ENCODE measurements at places on chromosomes 16 and 17. TPM values are rescaled to one million over a fixed set of nuclear protein-coding genes. Genes with fewer than 3 reads are reported as not detected.

Gene C16orf86
- 2.7 TPM for total RNA-seq

Gene KRT20
- 0.37 TPM for total RNA-seq

Gene GPR139
- total RNA-seq: not detected

Gene TXNL4B
- 14.0 TPM for total RNA-seq

Data from GM12878 (cell line).